ENCODE measurements at places on chromosomes 16 and 17.

GRCh38 chr16:82061861-82062525, 26.9 kb downstream of the HSD17B2 start:
- no peak for DNase-seq

DNA sequence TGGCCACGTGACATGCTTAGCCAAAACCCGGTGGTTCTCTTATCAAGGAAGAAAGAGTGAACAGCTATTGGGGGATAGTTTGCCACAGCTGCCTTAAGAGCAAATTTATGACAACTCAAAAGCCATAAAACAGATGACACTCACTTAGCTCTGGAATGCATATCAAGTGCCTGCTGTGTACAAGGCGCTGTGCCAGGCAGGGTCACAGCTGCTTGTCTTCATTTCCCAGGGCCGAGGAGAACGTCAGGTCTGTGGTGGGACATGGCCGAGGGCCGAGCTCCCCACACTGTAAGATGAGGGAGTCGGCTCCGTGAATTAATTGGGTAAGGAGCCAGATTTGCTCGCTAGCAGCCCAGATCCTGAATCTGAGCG, 14.0 kb downstream of the EEF2K start:
- DNase-seq: no peak

DNA sequence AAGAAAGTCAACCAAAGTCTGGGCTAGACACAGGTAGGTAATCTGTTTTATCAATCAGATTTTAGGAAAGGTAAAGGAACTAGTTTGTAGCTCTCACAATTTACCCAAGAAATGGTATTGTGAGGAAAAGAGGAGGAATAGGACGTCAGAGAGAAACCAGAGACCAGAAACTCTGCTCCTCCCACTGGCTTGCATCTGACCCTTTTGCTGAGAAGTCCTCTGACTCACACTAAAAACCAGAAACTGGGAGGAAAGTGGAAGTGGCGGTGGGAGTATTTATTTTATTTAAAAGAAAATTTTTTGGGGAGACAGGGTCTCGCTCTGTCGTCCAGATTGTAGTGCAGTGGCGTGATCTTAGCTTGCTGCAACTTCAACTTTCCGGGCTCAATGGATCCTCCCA, 38.0 kb upstream of the MNT start:
- DNase-seq: no peak

GRCh38 chr16:66566051-66566901, at the start of gene CMTM1:
TSS of gene CMTM1 (plus strand) at chr16:66566439. CDS start at chr16:66566514, 75 bp downstream.
- no peak for DNase-seq

DNA sequence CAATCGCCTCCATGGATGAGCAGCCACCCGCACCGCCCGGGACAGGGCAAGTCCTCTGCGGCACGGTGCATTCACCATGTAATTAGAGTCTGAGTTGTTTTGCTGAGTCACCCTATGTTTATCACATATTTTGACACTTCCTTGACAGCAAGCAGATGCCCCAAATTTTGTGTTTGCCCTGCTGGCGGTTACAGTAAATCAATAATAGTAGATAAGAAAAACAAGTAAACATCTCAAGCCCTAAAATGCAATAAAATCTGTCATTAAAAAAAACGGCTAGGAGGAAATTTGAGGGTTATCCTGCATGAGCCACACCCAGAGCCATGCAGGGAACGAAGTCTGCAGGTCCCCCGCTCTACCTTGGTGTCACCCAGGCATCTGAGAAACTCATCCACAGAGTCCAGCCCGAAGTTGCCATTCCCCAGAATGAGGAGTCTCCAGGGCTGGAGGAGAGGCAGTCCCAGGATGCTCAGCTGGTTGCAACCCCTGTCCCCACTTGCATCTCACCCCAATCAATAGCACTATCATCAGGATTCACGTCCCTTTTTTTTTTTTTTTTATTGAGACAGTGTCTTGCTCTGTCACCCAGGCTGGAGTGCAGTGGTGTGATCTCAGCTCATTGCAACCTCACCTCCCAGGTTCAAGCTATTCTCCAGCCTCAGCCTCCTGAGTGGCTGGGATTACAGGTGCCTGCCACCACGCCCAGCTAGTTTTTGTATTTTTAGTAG, 16.5 kb upstream of the ST6GALNAC1 start:
- DNase-seq: peak; percentile 83

DNA sequence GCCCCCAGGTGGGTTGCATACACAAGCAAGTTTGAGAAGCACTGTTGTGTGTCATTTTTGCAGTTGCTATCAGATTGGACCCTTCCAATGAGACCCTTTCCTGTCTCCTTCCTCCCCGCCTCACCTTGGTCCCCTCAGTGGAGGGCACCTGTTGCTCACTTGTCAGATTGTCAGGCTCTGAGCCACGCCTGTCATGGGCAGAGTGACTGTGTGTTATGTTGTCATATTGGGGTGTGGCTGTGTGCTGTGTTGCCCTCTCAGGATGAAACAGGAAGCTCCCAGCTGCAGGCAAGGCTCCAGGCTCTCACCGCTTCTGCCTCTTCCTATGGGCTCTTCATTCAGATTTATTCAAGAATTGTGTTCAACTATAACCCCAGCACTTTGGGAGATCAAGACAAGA, 302.9 kb downstream of the CPPED1 start:
- DNase-seq: no peak

DNA sequence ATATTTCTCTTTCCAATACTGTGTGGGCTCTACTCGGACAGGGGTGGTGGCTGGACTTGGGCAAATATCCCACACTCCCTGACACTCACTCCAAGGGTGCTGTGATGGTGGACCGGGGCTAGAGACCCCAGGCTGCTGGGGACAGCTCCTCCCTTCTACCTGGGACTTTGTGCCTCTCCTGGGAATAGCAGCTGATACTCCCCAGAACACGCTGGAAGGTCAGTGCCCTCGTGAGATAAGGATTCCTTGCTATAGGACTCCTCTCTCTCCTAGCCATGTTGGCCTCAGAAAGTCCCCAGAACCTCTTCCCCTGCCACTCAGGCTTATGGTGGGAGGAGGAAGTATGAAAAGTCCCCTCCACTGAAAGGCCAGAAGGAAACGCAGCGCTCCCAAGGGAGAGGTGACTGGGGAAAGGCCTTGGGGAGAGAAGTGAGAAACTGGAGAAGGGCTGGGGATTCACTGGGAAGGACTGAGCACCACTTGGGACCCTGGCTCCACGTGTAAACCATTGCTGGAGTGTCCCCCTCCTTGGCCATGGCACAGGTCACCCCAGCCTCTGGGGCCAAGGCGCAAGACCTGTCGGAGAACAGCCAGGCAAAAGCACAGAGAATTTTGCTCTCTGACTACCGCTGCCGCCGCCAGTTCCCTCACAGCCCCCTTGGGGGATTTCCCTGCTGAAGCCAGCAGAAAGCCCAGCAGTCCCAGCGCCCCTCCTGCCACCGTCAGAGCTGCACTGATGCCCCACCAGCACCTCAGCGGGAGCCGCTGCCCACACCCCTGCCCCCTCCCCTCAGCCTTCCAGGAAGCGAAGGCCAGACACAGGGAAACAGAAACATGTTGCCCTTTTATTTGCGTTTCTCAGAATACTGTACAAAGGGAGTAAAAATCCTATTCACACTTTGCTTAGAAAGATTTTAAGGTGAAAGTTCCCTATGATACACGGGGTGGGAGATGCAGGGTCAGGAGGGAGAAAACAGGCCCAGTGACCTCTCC, 2.1 kb upstream of the GSDMB start:
- no peak for DNase-seq

DNA sequence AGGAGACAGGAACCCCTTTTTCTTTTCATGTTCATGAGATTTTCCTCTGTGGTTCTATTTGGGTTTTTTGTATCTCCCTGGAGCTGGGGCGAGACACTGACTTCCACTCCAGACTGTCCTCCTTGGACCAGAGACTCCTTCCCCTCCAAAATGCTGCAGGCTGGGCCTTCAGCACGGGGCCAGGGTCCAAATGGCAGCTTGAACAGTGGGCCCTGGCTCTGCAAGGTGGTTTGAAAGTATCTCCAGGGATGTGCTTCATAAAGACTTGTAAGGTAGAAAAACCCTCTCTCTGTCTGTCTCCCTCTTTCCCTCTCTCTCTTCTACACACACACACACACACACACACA, 236.1 kb downstream of the ZNF423 start:
- no peak for DNase-seq

DNA sequence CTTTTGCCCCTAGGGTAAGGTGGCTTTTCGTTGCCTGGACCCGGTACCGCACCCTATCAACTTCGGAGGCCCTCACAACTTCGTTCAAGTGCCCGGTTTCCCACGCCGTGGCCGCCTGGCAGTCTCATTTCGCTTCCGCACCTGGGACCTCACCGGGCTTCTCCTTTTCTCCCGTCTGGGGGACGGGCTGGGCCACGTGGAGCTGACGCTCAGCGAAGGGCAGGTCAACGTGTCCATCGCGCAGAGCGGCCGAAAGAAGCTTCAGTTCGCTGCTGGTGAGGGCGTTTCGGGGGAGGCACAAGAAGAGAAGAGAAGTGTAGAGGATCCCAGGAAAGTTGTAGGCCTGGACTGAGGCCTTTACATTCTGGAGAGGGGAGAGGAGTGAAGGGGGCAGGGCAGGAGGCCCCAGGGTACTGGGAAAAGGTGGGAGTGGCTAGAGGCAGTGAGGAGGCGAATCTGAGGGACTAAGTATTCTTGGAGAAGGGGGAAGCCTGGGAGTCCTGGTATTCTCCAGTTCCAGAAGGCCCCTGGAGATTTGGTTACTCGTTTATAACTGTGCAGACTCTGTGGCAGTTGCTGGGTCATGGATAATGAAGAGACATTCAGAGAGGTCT, 5.5 kb downstream of the CNTNAP1 start:
- DNase-seq: no peak

GRCh38 chr17:50640686-50641351, 6.1 kb downstream of the ABCC3 start:
- no peak for DNase-seq

GRCh38 chr16:88820385-88821025, 8.8 kb upstream of the APRT start:
- DNase-seq: no peak

DNA sequence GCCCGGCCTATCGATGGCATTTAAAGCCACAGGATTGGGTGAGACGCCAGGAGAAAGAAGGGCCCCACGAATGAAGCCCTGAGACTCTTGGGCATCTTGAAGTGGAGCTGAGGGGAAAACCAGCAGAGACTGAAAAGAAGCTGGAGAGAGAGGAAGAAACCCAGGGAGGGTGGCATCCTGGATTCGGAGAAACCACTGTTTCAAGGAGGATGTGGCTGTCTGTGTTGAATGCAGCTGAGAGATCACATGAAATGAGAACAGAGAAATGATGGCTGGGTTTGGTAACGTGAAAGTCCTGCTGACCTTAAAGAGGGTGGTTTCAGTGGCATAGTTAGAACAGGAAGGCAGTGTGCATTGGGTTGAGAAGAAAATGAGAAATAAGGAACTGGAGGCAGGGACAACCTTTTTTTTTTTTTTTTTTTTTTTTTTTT, 3.8 kb downstream of the TNFSF12 start:
- DNase-seq: no peak

- peak; percentile 41 for DNase-seq
These were observed 9.2 kb downstream of the RPL23 start for GRCh38 chr17:38844261-38844757.

GRCh38 chr17:75176625-75177024, 6.1 kb downstream of the SUMO2 start:
- DNase-seq: no peak

Data from hematopoietic multipotent progenitor cell treated with erythropoietin and hydrocortisone succinate and interleukin-3 and kit ligand, for 15 days (in vitro differentiated cells).